ENCODE measurements at places on chromosomes 16 and 17. TPM values are rescaled to one million over a fixed set of nuclear protein-coding genes. Genes with fewer than 3 reads are reported as not detected.

GRCh38 chr16:49341706-49342105 lies 31.9 kb upstream of the C16orf78 start:
- DNase-seq = no peak

DNA sequence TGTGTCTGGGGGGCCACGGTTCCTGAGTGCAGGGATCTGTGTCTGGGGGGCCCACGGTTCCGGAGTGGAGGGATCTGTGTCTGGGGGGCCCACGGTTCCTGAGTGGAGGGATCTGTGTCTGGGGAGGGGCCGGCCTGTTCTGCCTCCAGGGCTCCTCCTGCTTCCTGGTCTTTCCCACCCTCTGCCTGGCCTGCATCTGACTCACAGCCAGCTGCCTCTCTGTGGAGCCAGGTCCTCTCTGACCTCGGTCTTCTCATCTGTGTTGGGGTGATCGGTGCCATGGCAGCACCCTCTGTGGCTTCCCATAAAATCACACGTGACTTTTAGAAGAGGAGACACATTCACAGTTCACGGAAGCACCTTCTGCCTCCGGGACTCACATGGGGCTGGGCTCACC lies 50.3 kb downstream of the ZFPM1 start:
- DNase-seq = peak; percentile 97

DNA sequence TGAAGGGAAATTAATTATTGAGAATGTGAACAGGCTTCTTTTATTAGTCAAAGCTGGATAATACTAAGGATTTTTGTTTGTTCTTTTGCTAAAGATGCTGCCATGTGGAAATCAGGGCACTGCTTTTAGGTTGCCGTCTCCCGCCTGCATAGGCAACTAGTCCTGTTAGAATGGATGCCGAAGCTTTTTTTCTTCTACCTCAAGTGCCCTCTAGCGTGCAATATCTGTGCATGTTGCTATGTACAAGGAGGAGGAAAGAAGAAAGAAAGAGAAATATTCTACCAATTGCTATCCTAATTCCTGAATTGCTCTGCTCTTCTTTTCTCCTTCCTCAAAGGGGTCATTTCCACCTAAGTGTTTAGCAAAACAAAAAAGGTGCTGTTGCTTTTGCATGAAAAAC lies 5.2 kb upstream of the CDH8 start:
- DNase-seq = no peak

DNA sequence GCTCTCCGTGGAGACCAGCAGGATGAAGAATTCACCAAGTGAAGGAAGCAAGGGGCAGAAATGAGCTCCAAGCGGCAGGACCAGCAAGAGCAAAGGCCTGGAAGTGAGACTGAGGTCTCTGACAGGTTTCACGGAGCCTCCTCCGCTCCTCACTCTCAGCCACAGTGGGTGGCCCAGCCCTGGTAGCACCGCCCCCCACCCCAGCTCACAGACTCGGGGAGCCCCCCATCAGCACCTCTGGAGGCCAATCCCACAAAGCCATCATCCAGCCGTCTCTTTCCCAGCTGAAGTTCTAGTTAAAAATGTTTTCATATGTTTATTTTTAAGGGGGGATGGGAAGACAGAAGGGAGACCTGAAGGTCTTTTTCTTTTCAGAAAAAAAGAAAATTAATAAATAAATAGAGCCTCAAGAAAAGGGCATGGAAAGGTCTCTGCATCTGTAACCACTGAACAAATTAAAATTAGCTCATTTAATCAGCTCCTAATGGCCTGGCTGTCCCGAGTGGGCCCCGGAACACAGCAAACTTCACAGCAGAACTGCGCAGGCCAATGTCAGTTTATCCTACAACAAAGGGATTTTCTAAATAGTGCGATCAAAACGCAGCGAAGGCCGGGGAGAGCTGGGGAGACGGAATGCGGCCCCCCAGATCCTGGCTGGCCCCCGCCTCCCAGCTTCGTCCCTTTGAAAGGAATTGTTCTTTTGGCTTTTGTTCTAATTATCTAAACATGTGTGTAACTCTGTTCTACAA lies 190.3 kb downstream of the ZNF423 start:
- peak; percentile 36 for DNase-seq

DNA sequence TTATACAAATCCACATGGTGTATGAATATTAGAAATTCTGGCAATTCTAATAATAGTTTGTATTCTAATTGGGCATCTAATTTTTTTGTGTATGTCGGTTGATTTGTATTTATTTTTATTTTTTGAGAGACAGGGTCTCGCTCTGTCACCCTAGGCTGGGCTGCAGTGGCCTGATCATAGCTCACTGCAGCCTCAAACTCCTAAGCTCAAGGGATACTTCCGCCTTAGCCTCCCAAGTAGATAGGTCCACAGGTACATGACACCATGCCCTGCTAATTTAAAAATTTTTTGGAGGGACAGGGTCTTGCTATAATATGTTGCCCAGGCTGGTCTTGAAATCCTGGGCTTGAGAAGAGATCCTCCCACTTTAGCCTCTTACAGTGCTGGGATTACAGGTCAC lies 104.6 kb downstream of the TRIM37 start:
- no peak for DNase-seq

- no peak for DNase-seq
Measured at GRCh38 chr17:83091257-83092141, 12.1 kb downstream of the METRNL start.

DNA sequence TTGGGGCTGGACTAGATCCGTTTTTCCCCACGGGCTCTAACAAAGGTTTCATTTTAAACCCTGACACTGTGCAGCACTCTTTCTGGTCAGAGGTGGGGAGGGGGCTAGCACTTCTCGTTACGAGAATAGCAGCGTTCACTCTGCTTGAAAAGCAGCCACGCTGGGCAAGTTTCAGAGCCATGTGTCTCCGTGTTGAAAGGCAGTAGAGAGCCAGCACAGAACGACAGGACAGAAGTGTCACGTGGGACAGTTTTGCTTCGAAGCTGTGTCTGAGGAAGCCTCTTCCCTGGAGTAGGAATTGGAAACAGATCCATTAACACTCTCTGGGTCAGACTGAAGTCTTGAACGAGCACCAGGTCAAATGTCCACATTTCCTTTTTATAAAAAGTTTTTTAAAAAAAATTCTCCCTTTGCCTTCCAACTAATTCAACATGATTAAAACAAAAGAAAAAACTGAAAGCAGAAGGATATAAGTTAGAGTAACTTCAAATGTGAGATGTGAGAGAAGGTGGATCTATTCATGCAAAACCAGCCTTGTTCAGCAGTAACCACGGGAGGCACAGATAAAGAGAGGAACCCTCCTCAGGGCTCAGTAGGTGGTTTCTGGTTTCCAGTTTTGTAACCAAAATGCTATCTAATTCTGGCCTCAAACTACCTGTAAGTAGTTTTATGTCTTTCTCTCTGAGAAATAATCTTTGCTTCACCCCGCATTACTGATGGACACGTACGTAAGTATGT lies 65.0 kb downstream of the SMG6 start:
- DNase-seq = no peak

- peak; percentile 93 for DNase-seq
Measured at GRCh38 chr17:38663125-38663751, 11.5 kb downstream of the EPOP start.

- peak; percentile 92 for DNase-seq
Measured at GRCh38 chr17:65553009-65553645, 8.3 kb downstream of the AXIN2 start.

DNA sequence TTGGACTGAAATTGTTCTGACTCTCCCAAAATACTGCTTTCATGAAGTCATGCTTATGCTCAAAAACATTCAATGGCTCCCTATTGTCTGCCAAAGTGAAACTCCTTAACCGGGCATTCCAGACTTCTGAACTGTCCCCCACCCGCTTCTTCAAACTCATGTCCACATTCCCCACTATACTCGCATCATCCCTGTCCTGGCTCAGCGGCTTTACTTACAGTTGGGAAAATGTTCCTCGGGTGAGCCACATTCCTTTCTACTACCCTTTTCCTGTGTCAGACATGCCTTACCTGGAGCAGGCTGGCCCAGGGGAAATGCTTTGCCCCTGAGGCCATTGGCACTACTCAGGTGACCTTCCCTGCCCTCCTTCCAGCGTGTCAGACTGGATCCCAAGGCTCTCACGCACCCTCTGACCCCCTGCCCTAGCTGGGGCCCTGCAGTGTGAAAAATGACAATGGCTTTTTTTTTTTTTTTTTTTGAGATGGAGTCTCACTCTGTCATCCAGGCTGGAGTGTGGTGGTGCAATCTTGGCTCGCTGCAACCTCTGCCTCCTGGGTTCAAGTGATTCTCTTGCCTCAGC lies 5.3 kb downstream of the CYGB start:
- DNase-seq = peak; percentile 48

- no peak for DNase-seq
Measured at GRCh38 chr17:42803074-42803883, 4.6 kb downstream of the CNTD1 start.

GRCh38 chr17:39872751-39873150 lies 4.7 kb downstream of the ZPBP2 start:
- DNase-seq = no peak

CCDC144A gene
- total RNA-seq = 28.0 TPM

EXOC3L1 gene
- not detected for total RNA-seq

All from osteoblast (primary cell).